Stimulated activated CD8-positive, alpha-beta memory T cell treated with anti-CD3 and anti-CD28 coated beads, Interleukin-4, amount 100 ng/mL, for 1 hour (primary cell): ENCODE measurements at places on chromosomes 2 and 18.

DNA sequence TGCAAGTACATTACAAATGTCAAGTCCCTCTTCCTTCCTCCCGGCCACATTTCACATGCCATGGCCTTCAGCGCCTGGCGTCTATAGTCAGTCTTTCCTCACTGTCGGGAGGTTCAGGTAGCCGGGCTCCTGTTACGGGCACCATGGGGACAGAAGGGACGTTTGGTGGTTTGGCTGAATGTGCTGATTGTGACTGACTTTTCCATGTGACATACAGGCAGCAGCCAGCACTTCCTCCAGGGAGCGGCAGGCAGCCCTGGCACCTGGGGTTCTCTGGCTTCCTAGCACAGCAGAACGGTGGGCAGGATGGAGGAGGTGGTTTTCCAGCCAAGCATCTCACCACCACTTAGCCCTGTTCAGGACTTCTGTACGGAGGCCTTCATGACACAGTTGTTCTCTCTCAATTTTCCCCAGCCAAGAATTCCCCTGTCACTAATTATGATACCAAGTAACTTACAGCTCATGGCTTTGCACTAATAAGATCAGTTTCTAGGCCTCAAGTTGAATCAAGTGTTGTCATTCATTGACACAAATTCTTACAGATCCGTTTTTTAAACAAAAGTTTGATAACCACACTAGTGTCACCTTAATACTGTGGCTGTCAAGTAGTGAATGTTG, 83.9 kb upstream of the REV1 start:
- DNase-seq: no peak

DNA sequence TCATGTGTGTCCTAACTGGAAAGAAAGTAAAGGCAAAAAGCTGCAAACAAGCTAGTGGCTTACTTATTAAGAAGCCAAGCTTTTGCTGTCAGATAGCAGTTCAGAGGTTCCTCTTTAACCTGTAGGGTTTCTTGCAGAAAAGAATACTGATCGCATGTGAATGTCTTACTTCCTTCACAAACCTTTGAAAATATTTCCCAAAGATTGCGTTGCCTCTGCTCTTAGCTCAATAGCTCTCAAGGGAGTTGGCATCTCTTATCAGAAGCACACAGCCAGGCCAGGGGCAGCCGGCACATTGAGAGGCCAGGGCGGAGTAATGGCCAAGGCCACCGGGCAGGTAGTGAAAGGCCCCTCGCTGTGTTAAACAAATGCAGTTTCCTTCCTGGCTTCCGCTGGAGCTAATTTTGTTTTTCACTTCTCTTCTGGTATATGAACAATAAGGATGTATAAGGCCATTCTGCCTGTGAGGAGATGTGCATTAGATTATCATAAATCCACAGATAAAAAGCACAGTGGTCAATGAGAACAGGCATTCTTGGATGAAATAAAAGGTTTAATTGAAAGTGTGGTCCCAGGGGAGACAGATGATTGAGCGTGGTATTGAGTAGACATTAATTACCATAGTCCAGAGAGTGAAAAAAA, 542.4 kb upstream of the NRP2 start:
- DNase-seq: no peak

GRCh38 chr2:231665245-231666170, 42.8 kb upstream of the PTMA start:
- DNase-seq: no peak

DNA sequence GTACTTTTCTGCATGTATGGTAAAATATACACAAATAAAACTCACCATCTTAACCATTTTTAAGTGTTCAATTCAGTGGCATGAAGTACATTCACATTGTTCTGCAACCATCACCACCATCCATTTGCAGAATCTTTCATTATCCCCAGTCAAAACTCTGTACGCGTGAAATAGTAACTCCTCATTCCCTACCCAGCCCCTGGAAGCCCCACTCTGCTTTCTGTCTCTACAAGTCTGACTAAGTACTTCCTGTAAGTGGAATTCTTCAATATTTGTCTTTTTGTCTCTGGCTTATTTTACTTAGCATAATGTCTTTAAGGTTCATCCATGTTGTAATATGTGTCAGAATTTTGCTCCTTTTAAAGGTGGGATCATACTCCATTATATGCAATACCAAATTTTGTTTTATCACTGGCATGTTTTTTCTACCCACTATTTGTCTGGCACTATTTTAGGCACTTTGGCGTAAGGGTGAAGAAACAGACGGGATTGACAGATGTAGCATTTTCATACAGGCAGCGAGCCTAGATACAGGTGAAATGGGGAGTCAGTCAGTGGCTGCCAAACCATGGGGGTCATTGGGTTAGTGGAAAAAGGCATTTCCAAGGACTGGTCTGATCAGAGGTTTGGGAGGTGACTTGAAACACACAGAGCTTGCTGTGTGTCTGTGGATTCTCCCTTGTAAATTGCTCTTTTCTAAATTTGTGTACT, 163.2 kb upstream of the MYCN start:
- no peak for DNase-seq

DNA sequence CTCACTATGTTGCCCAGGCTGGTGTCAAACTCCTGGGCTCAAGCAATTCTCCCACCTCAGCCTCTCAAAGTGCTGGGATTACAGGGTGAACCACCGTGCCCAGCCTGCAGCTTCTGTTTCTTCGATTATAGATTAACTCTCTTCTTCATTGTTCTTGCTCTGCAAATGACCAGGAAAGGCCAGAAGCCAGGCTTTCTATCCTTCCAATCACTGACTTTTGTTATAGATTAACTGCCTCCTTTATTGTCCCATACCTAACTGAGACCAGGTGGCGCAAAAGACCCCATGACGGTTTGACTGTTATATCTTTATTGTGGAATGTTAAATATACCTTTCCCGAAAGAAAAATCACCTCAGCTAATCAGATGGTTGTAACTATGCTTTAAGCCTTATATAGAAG, 196.9 kb downstream of the MREG start:
- no peak for DNase-seq

GRCh38 chr2:194867328-194867727, 789.7 kb upstream of the SLC39A10 start:
- DNase-seq: no peak

DNA sequence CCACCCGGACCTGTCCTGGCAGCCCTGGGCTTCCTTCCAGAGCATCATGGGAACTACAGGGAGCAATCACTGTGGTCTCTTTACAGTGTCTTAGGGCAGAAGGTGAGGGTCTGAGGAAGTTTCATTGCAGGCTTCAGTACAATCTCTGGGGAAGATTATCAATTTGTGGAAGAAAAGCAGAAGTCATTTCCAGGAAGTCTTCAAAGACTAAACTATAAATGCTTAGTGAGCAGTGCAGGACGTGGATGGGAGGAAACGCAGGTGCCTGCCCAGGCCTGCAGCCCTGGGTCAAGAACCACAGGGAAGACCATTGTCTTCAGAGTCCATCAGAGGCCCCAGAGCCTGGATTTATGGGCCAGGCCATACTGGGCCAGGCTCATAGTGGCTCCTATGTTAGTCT, 54.3 kb downstream of the INO80C start:
- DNase-seq: no peak

- DNase-seq: no peak
Measured at GRCh38 chr2:43133708-43134570, 92.5 kb downstream of the ZFP36L2 start.

GRCh38 chr18:31206787-31207381, 44.2 kb upstream of the DSC1 start:
- no peak for DNase-seq
